ENCODE measurements at places on chromosomes 6 and 20.

GRCh38 chr6:79599725-79600259, 31.3 kb upstream of the SH3BGRL2 start:
- no peak for DNase-seq

GRCh38 chr6:4405621-4406212, 270.3 kb upstream of the ECI2 start:
- DNase-seq = no peak

DNA sequence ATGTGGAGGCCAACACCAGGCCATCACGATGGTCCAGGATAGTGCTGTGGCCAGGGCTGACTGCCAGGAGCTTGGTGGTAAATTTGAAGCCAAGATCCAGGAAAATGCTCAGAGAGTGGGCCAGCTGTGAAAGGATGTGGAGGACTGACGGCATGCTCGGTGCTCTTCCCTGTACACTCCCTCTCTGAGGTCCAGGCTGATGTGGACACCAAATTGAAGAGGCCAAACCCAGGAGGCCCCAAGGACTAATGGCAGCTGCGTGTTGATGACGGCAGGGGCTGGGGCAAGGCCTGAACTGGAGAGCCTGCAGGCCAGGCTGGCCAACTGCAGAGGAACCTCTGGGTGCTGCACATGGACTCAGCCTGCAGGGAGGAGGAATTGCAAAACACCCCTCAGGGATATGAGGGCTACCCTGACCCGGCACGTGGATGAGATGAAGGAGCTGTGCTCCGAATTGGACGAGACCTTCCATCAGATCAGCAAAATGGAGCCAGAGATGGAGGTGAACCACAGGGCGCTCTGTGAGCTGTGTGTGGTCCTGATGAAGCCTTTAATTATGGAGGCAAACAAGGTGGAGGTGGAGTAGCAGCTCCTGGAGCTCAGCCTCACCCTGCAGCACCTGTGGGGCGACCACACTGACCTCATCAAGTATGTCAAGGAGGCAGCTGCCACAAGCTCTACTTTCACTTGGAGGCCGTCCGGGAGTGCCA, 6.9 kb upstream of the RAET1E start:
- peak; percentile 34 for DNase-seq

DNA sequence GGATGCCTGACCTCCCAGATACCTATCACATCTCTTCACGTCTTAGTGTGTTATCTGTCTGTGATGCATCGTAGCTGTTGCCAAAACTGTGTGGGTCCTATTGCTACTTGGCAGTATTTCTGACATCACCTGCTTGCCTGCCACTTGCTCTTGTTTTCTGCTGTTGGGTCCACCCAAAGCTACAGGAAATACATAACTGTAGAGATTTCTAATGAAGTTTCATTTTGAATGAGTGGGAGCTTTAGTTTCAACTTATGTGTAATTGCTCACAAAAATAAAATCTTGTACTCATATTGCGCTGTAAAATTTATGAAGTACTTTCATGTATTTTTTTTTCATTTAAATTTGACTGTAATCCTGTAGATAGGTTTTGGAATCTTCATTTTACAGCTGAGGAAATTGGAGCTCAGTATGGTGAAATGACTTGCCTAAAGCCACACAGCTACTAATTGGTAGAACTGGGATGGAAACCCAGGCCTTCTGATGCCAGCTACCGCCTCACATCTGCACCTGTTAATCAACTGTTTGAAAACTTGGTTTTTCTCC, 113.6 kb upstream of the MAN1A1 start:
- DNase-seq = no peak

- DNase-seq = peak; percentile 68
Observed at GRCh38 chr6:73388800-73389512, 5.7 kb upstream of the DDX43 start.

DNA sequence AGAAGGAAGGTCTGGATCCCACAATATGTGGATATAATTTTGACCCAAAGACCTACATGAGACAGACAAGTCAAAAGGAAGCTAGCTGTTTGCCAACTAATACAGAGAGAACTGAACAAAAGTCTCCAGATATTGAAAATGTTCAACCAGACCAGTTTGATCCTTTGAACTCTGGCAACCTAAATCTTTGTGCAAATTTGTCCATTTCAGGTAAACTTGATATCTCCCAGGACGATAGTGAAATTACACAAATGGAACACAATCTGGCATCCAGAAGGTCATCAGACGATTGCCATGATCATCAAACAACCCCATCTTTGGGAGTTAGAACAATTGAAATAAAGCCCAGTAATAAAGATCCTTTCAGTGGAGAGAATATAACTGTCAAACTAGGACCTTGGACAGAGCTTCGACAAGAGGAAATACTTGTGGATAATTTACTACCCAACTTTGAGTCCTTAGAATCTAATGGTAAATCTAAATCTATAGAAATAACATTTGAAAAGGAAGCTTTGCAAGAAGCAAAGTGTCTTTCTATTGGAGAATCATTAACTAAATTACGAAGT, 41.9 kb upstream of the SDHAF4 start:
- DNase-seq = no peak

DNA sequence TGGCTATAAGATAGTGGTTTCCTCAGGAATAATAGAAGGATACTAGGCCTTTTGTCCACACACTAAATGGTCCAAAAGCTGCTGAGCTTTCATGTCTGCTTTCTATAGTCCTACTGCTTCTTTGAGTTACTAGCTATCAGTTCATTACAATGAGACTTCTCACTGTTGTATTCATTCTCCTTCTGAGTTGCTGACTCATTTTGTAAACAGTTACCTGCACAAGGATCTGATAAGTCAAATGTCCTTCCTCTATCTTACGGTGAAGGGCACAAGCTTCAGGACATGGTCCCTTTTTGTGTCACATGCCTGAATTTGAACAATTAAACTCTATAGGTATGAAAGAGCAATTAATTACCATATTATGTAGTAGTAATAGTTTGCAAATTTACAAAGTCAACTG, 90.5 kb downstream of the MAN1A1 start:
- DNase-seq = no peak

- DNase-seq = no peak
Observed at GRCh38 chr6:99545442-99545841, 23.0 kb downstream of the CCNC start.

- no peak for DNase-seq
Observed at GRCh38 chr20:44326391-44327159, 10.3 kb upstream of the R3HDML start.

DNA sequence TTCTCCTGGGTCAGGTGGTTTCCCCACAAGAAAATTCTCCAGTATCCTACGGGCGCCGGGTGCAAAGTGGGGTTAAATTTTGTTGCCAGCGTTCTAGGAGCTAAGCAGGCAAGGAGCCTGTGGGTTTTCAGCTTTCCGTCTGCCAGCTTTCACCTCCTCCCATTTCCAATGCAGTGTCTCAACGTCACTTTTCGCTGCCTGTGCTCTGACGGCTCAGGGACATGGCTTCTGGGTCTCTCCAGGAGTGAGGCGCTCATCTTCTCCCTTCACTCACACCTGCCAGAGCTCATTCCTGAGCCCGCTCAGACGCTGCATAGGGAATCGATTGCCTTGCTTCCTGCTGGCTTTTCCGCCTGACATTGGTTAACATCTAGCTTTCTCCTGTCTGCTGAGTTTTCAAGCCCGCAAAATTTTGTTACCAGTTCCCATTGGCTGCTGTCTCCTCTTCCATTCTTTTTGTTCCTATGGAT, 7.3 kb upstream of the NAA20 start:
- no peak for DNase-seq

All from sciatic nerve (tissue), 2 donors.